ENCODE measurements at places on chromosomes 7 and 10.

DNA sequence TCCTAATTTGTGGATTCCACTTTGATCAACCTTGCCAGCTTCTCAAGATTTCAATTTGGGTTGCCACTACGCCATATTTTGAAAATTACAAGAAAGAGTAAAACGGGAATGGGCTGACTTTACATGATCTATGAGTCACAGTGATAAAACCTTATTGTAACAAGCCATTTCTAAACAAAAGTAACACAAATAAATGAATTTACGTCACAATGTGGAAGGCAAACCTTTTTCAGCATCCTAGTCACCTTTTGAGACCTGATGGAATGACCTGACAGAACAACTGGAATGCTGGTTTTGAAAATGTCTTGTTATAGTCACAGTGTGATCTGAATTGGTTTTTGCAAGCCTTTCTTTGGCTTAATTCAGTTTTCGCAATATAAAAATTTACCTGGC lies 85.9 kb downstream of the CDK6 start:
- no peak for DNase-seq

DNA sequence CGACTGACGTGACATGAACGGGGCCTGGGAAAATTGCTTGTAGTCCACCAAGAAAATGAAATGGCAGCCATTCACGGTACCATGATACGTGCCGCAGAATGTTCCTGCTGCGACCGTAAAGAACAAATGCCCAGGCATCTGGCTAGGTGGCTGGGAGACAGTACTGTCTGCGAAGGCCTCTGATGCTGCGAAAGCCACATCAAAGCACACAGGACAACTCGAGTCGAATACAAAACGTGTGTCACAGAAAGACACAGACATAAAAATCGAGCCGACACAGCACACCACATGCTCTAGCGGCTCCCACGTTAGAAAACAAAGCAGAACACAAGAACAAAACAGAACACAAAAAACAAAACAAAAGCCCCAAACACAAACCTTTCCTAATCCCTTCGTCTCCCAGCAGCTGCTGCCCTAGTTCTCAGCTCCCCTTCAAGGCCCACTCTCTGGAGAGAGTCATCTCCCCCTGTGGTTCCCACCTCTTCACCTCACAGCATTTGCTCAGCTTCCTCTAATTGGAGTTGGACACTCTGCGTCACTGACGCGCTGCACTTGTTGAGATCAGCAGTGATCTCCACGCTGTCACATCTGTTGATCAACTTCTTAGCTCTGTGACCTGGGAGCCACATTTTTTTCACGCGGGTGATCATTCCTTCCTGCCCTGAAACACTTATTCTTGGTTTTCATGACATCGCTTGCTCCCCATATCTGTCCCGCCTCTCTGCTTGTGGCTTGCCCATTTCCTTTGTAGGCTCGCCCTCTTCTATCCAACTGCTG lies 112.2 kb downstream of the CLEC2L start:
- DNase-seq: peak; percentile 68

- no peak for DNase-seq
Observed at GRCh38 chr7:64628721-64629120, 37.2 kb upstream of the ZNF107 start.

DNA sequence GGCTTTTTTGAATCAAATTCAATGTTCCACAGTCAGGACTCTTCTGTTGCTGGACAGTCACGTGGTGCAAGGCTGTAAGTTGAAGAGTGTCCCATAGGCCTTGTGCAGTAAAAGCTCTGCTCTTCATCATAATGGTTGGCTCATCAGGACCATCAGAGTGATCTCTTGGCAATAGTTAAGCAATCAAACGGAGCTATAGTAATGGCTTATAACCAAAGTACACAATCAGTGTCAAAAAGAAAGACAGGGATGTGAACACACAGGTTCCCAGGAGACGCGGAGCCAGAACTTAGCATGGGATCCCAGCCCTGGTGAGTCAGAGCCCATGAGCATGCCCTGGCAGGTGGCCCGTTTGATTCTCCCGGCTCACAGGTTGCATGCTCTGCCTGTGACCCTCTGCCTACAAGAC lies 10.8 kb upstream of the GPNMB start:
- no peak for DNase-seq

- DNase-seq: no peak
Observed at GRCh38 chr7:76505168-76506080, 4.9 kb upstream of the UPK3B start.

DNA sequence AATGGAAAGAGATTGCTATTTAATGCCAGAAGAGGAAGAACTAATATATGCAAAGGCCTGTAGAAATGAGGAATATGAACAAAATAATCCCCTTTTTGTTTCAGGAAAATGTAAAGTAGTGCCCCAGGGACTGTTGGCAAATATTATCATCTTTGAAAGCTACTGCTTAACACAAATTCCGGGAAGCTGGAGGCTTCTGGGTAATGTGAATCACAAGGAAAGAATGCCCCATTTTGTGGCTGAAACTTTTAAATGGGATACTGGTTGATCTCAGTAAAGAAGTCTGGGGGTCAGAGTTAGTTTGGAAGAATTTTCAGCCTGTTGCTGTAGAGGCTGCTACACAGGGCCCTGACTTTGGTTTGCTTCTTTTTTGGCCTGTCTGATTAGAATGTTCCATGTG lies 141.0 kb downstream of the PTEN start:
- DNase-seq: no peak

DNA sequence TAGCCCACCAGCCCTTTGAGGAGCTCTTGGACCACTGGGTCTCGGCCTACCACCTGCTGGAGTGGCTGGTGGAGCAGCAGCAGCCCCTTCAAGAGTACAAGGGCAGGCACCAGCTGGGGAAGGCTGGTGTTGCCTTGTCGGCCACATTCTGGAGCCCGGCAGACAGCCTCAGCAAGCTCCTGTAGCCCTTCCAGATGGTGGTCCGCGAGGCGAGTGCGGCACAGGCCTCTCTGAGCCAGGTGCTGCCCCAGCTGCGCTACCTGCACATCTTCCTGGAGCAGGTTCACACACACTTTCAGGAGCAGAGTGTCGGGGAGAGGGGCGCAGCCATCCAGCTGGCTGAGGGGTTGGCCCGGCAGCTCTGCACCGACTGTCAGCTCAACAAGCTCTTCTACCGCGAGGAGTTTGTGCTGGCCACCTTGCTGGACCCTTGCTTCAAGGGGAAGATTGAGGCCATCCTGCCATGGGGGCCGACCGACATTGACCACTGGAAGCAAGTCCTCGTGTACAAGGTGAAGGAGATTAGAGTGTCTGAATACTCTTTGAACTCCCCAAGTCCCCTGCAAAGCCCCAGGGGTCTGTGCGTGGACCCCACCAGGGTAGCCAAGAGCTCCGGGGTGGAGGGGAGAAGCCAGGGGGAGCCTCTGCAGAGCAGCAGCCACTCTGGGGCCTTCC lies 7.0 kb upstream of the ACTR3C start:
- no peak for DNase-seq

DNA sequence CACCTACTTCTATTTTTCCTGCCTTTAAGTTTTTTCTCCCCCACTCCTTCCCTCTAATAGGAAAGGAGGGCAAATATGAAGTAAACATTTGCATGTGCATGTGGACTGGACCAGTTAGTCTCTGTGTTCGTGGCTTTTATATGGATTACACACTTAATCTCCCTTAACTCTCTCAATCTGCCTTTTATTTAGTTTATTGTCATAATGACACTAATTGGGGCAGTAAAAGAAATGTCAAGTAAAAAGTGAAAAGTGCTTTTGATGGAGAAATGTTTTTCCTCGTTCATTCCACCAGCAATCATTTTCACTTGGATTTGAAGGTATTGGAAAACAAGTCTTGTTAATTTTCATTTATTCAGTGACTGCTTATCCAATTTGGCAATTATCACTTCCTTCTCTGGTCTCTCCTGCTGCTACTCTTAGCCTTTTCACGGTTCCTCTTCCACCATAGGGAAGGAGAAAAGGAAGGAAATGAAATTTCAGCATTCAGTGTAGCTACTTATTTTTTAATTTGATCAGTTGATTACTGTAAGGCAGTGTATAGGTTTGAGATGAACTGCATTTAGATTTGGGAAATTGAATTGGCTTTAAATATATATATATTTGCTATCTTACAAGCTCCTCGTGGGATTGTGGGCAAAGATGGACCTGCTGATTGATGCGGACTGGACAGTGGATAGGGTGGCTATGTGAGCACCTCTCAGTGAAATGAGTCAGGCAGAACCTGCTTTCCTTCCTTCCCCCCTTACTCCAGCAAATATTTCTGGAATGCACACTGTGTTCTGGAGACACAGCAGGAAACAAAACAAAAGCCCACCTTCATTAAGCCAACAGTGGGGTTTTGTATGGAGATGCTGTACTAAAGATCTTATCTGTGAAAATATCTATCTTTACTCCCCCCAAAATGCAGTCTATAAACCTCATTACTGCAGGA lies 77.5 kb downstream of the LRRC4 start:
- DNase-seq: no peak

- no peak for DNase-seq
Observed at GRCh38 chr10:99520040-99520846, 12.5 kb upstream of the NKX2-3 start.

DNA sequence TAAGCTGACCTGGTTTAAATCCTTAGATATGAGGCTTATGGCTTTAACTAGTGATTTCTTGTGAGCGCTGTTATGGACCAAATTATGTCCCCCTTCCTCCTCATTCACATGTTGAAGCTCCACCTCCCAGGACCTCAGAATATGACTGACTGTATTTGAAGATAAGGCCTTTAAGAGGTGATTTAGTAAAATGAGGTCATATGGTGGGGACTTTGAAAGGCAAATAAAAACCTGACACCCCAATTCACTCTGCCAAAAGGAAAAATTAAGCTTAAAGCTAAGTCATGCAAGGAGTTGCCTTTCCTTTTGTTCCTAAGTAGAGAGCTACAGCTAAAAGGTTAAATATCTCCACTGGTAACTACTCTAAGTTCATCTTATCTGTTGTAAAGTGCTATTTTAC lies 36.4 kb upstream of the FIGNL1 start:
- DNase-seq: no peak

- no peak for DNase-seq
Observed at GRCh38 chr10:62231371-62231770, 37.3 kb downstream of the RTKN2 start.

DNA sequence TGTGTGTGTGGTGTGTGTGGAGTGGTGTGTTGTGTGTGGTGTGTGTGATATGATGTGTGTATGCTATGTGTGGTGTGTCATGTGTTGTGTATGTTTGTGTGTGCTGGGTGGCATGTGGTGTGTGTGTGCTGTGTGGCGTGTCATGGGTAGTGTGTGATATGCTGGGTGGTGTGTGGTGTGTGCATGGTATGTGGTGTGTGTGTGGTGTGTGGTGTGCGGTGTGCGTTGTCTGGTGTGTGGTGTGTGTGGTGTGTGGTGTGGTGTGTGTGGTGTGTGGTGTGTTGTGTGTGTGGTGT lies 37.5 kb upstream of the DNAJB6 start:
- DNase-seq: no peak

GRCh38 chr10:85826377-85826776 lies 540.2 kb downstream of the GRID1 start:
- DNase-seq: no peak

DNA sequence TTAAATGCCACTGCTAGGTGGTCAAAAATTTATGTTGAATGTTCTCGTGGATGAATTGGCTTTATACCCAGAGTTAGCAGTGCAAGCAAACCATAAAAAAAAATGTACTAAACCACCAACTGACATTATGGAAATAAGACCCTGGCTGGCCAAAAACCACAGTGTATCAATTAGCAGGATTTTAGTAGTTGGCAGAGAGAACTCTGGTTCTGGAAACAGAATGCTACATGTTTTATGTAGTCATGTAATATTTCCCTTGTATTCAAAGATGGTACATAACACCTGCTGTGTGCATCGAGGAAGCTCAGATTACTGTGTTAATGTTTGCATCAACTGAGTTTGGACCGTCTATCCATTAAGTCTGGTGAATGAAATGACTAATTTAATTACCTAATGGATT lies 618.5 kb downstream of the CCSER2 start:
- no peak for DNase-seq

GRCh38 chr10:83927166-83927565 lies 212.1 kb upstream of the GHITM start:
- no peak for DNase-seq

GRCh38 chr7:45643630-45644029 lies 69.5 kb downstream of the ADCY1 start:
- no peak for DNase-seq

DNA sequence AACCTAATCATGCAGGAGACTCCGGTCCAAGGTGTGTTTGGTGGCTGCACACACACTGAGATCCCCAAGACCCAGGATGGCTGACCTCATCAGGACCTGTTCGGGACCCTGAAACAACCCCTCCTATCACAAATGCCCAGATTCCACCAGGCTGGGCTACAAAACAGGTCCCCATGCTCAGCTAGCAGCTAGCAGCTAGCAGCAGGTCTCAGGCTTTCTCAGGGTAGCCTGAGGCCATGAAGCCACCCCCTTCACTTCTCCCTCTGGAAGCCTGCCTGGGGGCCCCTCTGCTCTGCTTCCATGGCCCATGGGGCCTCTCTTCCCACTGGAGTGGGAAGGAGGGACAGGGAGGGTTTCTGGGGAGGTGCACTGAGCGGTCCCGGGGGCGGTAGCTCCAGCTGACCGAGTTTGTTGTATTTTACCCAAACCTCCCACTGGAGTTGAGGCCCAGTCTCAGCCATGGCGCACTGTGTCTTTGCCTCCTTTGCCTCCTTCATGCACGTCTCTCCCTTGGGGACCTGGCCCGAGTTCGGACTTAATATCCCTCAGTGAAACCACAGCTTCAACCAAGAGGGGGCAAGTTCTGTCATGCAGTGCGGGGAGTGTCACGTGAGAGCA lies 95.1 kb upstream of the GPR26 start:
- DNase-seq: no peak

- no peak for DNase-seq
Observed at GRCh38 chr10:83931669-83932068, 207.6 kb upstream of the GHITM start.

GRCh38 chr10:92629945-92630344 lies 37.0 kb downstream of the KIF11 start:
- no peak for DNase-seq

- no peak for DNase-seq
Observed at GRCh38 chr7:70668606-70669358, 463.2 kb upstream of the GALNT17 start.

- DNase-seq: no peak
Observed at GRCh38 chr7:150965273-150965830, 12.8 kb downstream of the KCNH2 start.

DNA sequence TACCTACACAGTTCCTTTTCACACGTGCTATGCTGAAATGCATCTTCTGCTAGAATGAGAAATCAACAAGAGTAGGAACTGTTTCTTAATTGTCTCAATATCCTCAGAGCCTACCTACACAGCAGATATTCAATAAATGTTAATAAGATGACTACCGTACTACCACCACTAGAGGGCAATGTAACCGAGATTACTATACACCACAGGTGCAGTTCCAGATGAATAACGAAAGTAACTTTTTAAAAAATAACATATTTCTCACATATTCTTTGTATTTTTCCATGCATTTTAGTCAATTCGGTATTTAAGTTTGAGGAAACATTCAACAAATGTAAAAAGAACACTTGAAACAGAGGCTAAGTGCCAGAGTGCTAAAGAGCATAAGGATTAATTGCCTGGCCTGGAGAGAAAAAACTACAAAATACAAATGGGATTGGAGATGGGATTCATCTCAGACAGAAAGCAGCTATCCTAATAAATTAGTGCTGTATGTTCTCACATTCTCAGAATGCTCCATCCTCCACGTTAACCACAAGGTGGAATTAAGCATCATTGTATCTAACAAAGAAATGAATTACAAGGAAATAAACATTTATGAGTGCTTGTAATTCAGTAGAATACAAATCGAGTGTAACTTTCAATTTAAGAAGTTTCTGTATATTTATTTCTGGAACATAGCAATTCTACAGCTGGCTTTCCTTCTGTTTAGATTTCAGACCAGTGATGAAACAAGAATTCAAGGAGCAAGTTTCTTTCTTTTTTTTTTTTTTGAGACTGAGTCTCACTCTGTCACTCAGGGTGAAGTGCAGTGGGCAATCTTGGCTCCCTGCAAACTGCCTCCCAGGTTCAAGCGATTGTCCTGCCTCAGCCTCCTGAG lies 20.3 kb upstream of the HECTD2 start:
- peak; percentile 85 for DNase-seq
